ENCODE measurements at places on chromosomes 4 and X.

DNA sequence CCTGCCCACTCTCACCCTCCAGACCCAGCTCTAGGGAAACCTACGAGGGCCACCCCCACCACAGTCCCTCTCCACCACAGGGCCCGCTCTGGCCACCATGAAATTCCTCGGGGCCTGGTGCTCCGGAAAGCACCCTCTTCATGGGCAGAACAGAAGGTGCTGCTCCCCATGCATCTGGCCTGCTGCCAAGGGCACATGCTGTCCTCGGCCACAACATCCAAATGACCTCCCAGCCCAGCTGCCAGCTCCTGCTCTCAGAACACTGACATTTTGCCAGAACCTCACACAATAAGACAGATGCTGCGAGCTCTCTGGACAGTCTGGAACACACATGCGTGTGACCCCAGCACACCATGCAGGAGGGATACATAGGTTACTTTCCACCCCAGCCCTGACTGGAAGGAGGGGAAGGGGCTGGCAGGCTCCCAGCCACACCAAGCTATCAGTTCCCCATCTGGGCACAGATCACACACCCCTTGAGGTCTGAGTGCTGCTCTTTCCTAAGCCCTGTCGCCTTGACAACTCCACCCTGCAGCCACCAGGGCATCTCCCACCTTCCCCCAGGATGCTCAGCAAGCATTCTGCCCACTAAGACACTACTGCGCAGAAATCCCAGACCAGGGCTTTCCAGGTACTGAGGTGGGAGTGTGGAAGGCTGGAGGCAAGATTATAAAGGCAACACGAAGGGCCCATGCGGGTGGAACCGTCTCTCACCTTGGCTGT, 5.8 kb downstream of the CCNQ start:
- DNase-seq = no peak

- DNase-seq = peak; percentile 63
These were observed 18.1 kb upstream of the ZXDB start for GRCh38 chrX:57573754-57574153.

DNA sequence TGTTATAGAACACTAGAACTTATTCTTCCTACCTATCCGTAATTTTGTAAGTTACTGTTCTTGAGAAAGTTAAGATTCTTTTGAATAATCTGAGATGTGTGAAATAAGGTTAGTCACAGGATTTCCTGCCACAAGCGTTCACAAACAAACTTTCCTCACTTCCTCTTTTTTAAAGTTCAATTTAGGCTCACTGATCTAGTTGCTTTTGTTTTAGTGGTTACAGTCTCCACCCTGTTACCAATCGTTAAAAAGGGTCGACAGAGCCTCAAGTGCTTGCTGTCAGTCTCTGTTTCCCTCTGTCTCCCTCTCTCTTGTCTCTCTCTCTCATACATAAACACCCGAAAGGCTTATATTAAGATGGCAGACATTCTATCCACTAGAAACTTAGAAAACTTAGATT, 35.9 kb upstream of the STK26 start:
- peak; percentile 89 for DNase-seq

DNA sequence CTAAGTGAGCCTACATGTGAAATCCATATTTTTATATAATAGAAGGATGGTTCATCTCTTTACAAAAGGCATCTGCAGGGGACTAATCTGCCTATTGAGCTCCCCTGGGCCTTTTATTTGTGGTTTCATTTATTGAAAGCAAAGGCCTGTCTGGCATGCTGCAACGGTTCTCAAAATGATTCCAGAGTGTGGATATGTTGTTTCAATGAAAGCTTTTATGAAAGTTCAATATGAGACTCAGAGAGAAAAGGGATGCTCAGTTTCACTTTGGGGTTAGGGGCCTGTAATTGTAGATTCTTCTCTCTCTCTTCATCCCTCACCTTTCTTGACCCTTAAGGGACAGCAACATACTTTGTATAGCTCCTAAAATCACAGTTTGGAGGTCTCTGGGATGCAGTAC, 204.2 kb upstream of the CASK start:
- no peak for DNase-seq

- peak; percentile 21 for DNase-seq
These were observed 466.4 kb downstream of the MAGEE1 start for GRCh38 chrX:76893930-76894329.

- peak; percentile 60 for DNase-seq
These were observed 1025.5 kb downstream of the RPA4 start for GRCh38 chrX:97909245-97909644.

DNA sequence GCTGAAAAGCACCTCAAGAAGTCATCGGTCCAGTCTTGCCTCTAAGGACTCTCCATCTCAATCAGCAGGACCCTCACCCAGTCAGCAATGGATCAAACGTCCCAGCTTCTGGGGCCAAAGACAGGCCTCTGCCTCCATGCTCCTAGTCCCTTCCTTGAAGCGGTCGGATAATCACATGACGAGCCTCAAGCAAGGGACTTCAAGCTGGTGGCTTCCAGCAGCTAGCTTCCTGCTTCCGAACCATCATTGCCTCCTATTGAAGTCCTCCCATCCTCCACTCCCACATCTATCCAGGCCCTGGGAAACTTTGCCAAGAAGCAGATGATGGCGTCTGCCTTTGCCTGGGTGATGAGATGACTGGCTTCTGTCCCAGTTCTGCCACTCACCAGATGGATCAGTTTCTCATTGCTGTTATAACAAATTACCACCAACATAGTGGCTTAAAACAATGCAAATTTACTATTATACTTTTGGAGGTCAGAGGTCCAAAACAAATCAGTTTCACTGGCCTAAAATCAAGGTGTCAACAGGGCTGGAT, 135.2 kb upstream of the MAMLD1 start:
- DNase-seq = no peak

DNA sequence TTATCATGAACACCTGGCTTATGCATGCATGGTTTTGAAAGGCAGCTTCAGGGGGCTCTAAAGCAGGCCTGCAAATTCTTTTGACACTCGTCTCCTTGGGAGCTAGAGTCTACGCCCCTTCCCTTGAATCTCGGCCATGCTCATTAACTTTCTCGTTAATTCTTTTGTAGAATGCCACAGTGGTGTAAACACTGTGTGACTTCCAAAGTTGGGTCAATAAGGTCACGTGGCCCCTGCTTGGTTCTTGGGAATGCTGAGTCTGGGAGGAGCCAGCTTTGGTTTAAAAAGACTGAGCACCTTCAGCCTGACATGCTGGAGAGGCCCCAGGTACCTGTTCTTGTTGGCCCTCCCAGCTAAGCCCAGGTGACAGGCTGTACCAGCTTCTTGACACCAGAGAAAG, 228.4 kb downstream of the DHRSX start:
- DNase-seq = no peak

GRCh38 chrX:17580539-17581152, 156.6 kb upstream of the SCML1 start:
- DNase-seq = no peak

GRCh38 chr4:183738961-183739360, 79.9 kb downstream of the TRAPPC11 start:
- no peak for DNase-seq

GRCh38 chr4:168995537-168996295, 14.3 kb downstream of the CBR4 start:
- no peak for DNase-seq

DNA sequence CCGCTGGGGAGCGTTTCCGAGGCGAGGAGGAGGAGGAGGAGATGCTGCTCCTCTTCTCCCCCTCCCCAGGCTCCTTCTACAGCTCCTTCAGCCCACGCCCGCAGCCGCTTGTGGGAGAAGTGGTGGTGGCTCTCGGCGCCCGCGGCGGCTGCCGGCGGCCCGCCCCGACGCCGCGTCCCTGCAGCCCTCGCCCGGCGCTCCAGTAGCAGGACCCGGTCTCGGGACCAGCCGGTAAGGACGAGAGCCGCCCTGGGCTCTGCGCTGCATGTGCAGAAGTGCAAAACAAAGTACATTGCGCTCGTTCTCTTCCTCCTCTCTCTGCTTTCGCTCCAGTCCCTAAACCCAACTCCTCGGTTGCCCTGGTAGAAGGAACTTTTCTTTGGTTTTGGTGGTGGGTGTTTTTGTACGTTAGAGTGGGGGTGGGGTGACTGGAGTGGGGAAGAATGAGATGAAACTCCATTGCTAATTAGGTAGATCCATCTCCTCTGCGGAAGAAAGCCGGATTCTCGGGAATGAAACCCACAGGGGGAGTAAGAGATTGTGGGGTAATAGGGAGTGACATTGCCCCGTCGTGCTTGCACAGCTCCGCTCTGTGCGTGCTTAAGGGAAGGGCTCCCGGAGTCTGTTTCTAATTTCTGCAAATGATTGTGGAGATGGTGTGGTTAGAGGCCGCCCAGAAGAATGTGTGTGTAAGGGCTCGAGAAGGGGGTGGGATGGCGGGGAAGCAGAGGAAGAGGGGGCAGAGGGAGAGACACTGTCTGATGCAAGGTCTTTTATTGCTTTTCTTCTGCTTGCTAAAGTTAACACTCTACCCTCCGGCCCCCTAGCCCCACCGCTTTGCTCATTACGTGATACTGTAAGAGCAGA, 677 bp downstream of the PTPN13 start:
- peak; percentile 87 for DNase-seq

DNA sequence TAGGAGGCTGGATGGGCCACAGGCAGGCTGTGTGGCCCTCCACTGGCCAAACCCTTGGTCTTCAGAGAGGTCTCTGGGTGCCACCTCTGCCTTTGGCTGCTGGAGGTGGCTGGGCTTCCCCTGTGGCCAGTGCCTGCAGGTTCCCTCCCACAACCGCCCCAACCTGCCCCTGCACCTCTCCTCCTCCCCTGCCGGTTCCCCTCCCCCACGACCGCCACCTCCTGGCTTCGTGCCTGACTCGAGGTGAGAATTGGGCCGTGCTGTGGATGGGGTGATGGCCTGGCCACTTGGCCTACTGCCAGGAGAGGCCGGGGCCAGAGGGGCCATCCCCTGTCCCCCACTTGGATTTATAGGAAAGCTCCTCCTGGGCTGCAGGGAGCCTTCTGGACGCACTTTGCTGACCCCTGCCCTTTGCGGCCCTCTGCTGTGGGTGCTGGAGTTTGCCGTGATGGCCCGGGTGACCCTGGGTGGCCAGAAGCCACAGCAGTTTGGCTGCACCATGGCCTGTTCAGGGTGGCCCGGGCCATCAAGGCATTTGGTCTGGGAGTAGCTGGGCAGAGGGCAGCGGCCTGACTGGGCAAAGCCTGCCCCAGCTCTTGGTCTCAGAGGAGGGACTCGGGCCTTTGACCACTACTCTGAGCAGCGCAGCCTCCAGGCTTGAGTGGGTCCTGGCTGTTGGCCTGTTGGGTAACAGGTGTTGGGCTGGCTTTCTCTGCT, 3.8 kb downstream of the NAT8L start:
- no peak for DNase-seq

DNA sequence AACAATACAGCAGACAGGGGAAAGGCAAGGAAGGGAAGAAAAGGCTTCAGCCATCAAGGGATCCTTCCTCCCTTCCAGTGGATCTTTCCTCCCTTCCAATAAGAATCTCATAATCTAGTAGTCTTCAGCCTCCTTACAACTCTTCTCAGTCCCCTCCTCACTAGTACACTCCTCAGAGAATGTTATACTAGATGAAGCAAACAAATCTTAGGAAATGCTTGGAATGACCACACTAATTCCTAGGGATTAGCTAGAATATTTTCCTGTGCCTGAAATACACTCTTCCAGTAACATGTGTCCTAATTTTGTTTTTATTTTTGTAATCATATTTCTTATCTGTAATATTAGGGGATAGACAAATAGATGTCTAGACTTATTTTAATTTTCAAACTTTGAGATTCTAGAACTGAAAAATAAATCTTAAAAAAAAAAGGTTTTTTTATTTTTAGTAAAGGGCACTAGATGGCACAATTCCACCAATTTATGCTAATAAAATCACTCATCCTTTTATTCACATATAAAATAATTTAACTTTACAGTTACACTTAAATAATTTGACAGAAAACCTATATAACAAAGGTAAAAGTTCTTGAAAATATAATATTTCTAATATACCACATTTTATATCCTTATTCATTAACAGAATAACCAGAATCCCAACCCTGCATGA, 7.0 kb upstream of the STPG2 start:
- peak; percentile 37 for DNase-seq

All from OCI-M1 (cell line).